Mesenteric fat pad (tissue), 1 donor: ENCODE measurements at places on chromosomes 5 and 9.

GRCh38 chr9:137679695-137680305, 61.0 kb downstream of the EHMT1 start:
- no peak for DNase-seq

DNA sequence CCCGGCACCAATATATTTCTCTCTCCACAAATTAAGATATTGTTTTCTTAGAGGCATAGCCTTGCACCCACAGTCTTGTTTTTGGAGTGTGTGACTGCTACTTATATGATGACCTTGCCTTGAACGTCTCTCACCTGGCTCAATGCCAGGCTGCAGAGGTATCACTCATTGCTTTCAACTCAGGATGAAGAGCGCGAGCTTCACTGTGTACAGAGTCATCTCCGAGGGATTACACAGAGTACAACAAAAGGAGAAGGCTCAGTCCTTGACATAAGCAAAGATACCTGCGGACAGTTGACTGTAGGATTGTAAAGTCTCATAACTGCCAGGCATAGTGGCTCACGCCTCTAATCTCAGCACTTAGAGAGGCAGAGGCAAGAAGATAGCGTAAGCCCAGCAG, 53.8 kb downstream of the CD180 start:
- DNase-seq: no peak

- DNase-seq: no peak
Measured at GRCh38 chr5:159605585-159605984, 275.3 kb upstream of the IL12B start.

DNA sequence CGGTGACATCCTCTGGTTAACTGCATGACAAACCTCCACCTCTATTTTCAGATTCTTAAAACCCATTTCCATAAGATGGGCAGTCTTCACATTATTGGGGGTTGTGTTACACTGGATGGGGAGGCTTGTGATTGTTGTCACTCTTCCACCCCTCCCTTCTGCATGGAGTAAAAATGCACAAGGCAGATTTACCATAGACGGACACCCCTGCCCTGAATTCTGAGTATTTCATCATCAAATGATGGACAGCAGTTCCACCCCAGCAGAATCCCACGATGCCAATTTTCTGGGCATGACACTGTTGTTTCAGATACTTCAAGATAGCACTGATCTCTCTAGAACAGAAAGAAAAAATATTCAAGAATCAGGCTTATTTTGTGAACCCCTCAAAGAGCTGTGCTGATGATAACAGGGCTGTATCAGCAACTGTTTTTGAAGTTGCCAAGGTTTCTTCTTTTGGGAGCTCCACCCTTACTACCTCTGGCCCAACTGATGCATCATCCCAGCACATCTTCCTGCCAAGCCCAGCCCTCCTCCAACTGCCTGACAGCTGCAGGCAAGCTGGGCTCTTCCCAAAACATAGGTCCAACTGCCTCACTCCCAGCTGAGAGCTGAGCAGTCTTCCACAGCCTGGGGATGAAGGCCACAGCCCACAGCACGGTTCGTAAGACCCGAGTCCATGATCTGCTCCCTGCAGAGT, 21.4 kb downstream of the CMBL start:
- DNase-seq: peak; percentile 55

DNA sequence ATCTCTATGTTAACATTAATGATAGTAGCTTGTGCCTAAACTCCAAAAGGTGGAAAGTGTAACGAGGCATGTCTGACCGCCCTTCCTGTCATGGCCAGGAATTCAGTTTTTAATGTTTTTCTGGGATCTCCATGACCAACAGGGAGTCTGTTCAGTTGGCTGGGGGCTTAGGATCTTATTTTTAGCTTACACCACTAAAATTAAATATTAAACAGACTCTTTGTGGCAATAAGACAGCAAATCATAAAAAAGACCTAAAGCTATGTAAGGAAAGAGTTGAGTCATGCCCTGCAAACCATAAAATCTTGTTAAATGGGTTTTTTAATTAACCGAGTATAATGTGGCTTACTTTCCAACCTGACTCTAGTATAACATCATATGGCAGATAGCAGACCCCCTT, 247.8 kb downstream of the DIRAS2 start:
- DNase-seq: no peak

DNA sequence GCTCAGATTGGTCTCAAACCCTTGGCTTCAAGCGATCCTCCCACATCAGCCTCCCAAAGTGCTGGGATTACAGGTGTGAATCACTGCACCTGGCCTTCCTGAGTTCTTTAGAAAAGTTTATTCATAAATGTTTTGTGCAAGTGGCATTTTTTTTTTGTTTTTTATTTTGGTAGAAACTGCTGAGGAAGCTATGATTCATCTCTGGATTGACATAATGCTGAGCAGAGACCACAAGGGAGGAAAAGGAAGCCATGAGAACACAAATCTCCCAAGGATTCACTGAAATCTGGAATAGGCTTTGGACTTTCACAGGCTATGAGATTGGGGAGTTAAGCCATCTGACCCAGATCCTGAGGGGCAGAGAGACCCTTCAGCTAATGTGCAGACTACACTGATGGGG, 3.4 kb upstream of the SLC46A2 start:
- DNase-seq: no peak

GRCh38 chr5:75663579-75664284, 52.5 kb downstream of the ANKDD1B start:
- no peak for DNase-seq

DNA sequence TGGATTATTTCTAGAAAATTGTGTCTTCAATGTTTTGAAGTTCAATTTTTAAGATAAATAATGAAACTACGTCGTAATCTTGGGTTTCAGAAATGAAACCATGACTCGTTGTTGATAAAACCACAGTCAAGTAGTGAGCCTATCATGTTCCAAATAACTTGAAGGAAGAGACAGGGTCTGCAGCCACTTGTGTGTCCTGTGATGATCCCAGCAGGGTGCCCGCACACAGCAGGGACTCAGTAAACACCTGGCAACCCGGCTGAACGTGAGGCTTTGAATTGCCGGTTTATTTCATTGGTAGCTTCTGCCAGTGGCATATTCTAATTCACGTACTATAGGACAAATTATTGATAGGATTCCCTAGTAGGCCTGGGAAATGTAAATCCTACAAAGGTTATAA, 679.6 kb downstream of the IRX1 start:
- no peak for DNase-seq

DNA sequence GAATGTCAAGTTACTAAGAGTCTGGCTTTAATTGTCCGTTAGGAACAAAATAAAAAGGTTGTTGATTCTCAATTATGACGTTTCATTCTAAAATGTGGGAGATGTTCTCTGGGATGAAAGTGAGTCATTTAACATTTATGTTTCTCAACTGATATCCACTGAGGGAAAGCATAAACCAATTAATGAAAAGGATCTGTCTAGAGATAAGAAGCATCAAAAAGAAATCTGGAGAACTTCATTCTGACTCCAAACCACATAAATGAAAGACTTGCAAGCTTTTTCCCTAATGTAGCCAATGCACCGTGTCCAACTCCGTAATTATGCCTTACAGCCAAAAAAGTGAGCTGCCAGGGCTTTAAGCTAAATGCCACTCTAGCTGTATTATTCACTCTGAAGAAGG, 654.2 kb downstream of the TLE1 start:
- DNase-seq: no peak
